ENCODE measurements at places on chromosomes 4 and X. TPM values are rescaled to one million over a fixed set of nuclear protein-coding genes. Genes with fewer than 3 reads are reported as not detected.

CXCL6 gene
- total RNA-seq: not detected

TASL gene
- total RNA-seq: not detected

AKAP17A gene
- total RNA-seq: 41.9 TPM

TMEM144 gene
- 3.1 TPM for total RNA-seq

HMX1 gene
- 0.13 TPM for total RNA-seq

VCX3B gene
- not detected for total RNA-seq

LRIT3 gene
- 0.06 TPM for total RNA-seq

DNAAF6 gene
- total RNA-seq: not detected

AMTN gene
- 0.09 TPM for total RNA-seq

SSX3 gene
- total RNA-seq: not detected

VCX gene
- not detected for total RNA-seq

MAGEE2 gene
- total RNA-seq: not detected

PNMA3 gene
- 0.25 TPM for total RNA-seq

BEND2 gene
- not detected for total RNA-seq

CSN3 gene
- total RNA-seq: not detected

NSUN7 gene
- total RNA-seq: 0.46 TPM

CSAG1 gene
- 0.27 TPM for total RNA-seq

ZNF711 gene
- total RNA-seq: 0.89 TPM

MAGEB17 gene
- total RNA-seq: not detected

HDX gene
- 3.1 TPM for total RNA-seq

RNF150 gene
- total RNA-seq: 0.26 TPM

NDP gene
- not detected for total RNA-seq

IQCM gene
- total RNA-seq: not detected

GPC4 gene
- total RNA-seq: not detected

NOX1 gene
- 0.03 TPM for total RNA-seq

CXXC4 gene
- not detected for total RNA-seq

LAGE3 gene
- total RNA-seq: 71.1 TPM

UGT2B17 gene
- not detected for total RNA-seq

GALNTL6 gene
- total RNA-seq: 0.05 TPM

STBD1 gene
- 6.4 TPM for total RNA-seq

PDCL2 gene
- total RNA-seq: not detected

PABPC5 gene
- total RNA-seq: 0.03 TPM

GABRA4 gene
- total RNA-seq: not detected

IL13RA2 gene
- total RNA-seq: not detected

CYLC1 gene
- not detected for total RNA-seq

CD38 gene
- total RNA-seq: 7.9 TPM

PDK3 gene
- total RNA-seq: 5.8 TPM

CTSO gene
- 0.82 TPM for total RNA-seq

ADRA2C gene
- 11.7 TPM for total RNA-seq

MUC7 gene
- not detected for total RNA-seq

CISD2 gene
- 48.3 TPM for total RNA-seq

AKAP4 gene
- total RNA-seq: not detected

ADGRG4 gene
- not detected for total RNA-seq

PDGFC gene
- total RNA-seq: 1.8 TPM

CCSER1 gene
- total RNA-seq: not detected

FREM3 gene
- not detected for total RNA-seq

SPOCK3 gene
- 0.18 TPM for total RNA-seq

POU4F2 gene
- not detected for total RNA-seq

DIPK2B gene
- not detected for total RNA-seq

FANCB gene
- total RNA-seq: 2.7 TPM

All from A549 treated with CpdA at 1 μM for 4 hours (cell line).